RWPE2 (cell line): ENCODE measurements at places on chromosomes 4 and X.

DNA sequence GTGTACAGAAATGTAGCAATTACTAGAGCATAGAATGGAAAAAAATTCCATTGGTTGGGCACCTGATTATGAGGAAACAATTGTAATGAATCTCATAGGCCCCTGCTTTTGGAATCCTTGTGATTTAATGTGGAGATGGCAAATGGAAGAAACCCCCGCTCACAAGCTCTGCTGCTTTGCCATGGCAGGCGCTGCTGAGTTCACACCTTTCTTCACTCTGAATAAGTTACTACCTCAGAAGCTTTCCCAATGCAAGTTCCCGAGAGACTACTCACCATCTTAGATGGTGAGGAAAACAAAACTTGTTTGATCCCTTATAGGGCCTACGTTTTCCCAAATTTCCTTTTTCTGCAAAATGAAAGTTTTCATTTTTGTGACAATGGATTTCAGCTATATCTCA is 266.6 kb upstream of the TAPT1 start:
- no peaks in the 10 kb centered on the region for H3K36me3 ChIP-seq
- no peaks in the 10 kb centered on the region for H3K27me3 ChIP-seq
- no peak overlapping the region for H3K4me3 ChIP-seq

DNA sequence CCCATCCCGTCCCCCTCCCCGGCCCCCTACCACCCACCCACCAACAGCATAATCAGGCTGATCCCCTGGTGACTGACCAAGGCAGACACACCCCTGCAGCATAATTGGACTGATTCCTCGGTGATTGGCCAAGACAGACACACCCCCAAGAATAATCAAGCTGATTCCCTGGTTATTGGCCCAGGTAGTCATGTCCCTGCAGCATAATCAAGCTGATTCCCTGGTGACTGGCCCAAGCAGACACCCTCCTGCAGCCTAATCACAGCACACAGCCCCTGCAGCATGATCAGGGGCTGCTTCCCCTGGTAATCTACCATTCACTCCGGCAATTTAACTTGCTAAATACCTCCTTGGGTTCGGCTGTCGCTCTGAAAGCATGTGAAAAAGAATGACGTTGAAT is 47.5 kb upstream of the STS start:
- peaks cover 4% of the 10 kb centered on the region; the same call in 1 of the 2 replicates for H3K36me3 ChIP-seq
- H3K4me1 ChIP-seq: no peaks in the 10 kb centered on the region
- no peaks in the 10 kb centered on the region for H3K27me3 ChIP-seq
- no peak overlapping the region for H3K4me3 ChIP-seq
- DNase-seq: no peak

DNA sequence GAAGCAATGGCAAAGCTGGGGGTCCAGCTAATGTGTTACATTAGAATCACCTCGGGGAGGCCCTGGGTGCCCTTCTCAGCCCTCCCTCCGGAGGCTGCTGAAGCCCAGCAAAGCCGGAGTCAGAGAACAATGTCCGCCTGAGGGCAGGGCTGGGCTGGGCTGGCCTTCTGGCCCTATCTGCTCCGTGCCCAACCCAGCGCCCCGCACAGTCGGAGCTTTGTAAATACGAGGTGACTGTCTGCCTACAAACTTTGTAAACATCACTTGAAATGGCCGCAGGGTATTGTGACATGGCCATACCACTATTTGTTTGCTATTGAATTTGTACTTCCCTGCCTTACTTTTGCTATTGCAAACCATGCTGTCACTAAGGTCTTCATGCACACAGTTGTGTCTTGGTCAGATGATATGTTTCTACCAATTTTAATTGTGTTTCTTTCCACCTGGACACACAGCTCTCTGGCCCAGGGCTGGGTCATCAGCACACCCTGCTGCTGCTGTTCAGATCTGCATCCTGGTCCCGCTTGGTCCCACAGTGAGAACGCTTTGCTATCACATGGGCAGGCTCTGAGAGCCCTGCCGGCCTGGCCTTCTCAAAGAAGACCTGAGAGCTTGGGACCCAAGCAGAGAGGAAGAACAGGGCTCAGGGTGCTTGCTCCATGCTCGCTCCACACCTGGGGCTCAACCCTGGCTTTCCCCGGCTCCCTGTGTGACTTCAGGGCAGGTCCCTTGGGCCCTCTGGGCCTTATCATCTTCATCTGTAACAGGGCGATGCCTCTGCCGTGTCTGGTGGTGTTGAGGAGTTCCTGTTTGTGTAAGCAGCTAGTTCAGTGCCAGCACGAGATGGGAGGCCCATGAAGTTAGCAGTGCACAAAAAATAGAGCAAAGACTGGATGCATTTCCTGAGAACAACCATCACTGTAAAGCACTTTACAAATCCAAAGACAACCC is 2.3 kb downstream of the S100P start:
- no peaks in the 10 kb centered on the region for H3K36me3 ChIP-seq
- H3K4me1 ChIP-seq: peaks cover 19% of the 10 kb centered on the region
- DNase-seq: no peak
- H3K27me3 ChIP-seq: no peaks in the 10 kb centered on the region

GRCh38 chrX:21708116-21708515 is 49.8 kb downstream of the SMPX start:
- DNase-seq: no peak
- no peaks in the 10 kb centered on the region for H3K4me1 ChIP-seq
- H3K36me3 ChIP-seq: no peaks in the 10 kb centered on the region
- no peak overlapping the region for H3K27ac ChIP-seq
- no peaks in the 10 kb centered on the region for H3K27me3 ChIP-seq

DNA sequence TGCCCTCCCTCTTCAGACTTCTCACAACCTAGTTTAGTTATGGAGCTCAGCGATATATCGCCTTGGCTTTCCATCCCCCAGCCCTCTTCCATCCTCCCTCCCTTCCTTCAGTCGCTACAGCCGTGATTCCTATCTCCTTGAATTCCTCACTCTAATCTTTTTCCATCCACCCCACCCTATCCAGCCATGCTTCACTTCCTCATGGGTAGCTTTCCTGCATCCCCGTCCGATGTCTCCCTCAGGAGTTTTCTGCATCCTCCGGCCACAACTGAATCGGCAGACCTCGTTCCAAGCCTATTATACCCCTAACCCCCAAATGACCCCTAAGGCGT is 456 bp downstream of the SNX12 start:
- DNase-seq: no peak
- H3K27ac ChIP-seq: peak overlapping the region; percentile 66
- H3K36me3 ChIP-seq: peaks cover 8% of the 10 kb centered on the region; the same call in 1 of the 2 replicates
- no peaks in the 10 kb centered on the region for H3K27me3 ChIP-seq

DNA sequence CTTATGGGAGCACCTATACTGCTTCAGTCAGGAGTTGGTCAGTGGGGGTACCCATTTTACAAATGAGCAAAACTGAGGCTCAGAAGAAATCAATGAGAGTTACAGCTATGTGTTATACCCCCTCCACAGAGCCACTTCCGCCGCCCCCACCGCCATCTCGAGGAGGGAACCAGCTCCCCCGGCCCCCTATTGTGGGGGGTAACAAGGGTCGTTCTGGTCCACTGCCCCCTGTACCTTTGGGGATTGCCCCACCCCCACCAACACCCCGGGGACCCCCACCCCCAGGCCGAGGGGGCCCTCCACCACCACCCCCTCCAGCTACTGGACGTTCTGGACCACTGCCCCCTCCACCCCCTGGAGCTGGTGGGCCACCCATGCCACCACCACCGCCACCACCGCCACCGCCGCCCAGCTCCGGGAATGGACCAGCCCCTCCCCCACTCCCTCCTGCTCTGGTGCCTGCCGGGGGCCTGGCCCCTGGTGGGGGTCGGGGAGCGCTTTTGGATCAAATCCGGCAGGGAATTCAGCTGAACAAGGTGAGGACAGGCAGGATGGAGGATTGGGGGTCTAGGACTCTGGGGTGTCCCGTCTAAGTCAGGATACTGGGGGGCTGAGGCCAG is 5.0 kb downstream of the WAS start:
- no peak for DNase-seq
- H3K36me3 ChIP-seq: no peaks in the 10 kb centered on the region
- H3K4me1 ChIP-seq: no peaks in the 10 kb centered on the region
- no peaks in the 10 kb centered on the region for H3K27me3 ChIP-seq
- H3K27ac ChIP-seq: no peak overlapping the region
